ENCODE measurements at places on chromosomes 5 and 9.

DNA sequence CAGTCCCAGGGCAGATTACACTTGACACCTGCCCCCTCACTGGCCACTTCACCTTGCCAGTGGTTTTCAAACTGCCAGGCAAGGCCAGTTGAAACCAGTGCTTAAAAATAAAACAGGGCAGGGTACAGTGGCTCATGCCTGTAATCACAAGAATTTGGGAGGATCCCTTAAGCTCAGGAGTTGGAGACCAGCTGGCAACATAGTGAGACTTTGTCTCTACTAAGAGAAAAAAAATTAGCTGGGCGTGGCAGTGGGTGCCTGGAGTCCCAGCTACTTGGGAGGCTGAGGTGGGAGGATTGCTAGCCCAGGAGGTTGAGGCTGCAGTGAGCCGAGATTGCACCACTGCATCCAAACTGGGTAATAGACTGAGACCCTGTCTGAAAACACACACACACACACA, 58.1 kb downstream of the ROPN1L start:
- no peak for DNase-seq

- DNase-seq = no peak
Observed at GRCh38 chr9:34170237-34170991, 8.4 kb upstream of the UBAP1 start.

DNA sequence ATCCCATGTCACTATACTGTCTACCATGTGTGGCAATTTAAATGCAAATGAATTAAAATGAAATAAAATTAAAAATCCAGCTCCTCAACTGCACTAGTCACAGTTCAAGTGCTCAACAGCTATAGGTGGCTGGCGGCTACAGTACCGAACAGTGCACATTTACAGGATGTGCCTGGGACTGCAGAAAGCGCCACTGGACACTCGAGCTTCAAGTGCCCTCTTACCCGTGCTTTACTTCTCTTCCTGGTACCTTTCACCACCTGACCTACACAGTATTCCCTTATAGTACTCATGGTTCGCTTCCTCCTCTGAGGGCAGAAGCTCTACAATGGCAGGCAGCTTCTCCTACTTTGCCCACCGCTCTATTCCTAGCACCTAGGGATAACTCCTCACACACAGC, 166.6 kb downstream of the FANCC start:
- no peak for DNase-seq

- no peak for DNase-seq
Observed at GRCh38 chr5:53923961-53924360, 363.5 kb downstream of the NDUFS4 start.

GRCh38 chr5:164013077-164013670, 507.8 kb downstream of the MAT2B start:
- DNase-seq = peak; percentile 19

DNA sequence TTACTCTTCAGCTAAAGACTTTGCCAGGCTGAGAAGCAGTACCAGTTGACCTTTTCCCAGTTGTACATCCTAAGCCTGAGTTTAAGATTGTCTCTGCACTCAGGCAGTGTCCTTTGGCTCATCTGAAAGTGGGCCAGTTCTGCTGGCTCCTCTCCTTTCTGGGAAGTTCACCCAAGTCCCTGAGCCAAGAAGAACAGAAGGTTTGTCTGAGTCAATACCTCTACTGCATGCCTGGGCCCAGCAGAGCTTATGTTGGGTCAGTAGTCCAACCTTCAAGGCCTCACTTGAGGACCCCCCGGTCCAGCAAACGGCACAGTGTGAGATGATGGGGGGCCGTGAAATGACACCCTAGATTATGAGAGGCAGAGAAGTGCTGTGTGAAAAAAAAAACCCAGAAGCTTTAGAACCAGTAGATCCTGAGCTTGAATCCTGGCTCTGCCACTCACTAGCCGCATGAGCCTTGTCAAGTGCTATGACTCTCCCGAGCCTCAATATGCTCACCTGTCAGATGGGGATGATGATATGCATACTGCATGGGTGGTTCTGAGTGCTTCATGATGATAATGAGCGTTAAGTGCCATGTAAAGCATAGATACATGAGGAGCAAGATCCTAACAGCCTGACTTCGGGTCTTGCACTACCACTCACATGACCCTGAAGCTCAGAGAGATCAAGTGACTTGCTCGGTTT, 156.0 kb downstream of the MACROH2A1 start:
- no peak for DNase-seq

DNA sequence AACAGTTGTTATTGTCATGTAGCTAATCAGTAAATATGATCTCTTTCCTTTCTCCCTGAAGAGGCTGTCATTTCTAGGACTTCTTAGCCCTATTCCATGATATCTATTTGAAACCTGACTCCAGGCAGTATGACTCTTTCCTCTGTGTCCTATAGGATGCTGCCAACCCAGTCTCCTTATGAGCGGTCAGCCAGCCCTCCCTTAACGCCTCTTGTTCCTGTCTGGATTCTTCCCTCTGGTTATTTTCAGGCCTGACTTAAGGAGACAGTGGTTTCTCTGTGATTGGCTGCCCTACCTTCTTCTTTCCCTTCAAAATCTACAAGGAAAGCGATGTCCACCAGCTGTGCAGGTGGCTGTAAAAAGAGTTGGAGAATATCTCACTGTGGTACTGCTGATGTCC, 19.4 kb upstream of the C5orf63 start:
- DNase-seq = no peak

Measured in GM12878 (cell line).